Activated naive CD8-positive, alpha-beta T cell treated with anti-CD3 and anti-CD28 coated beads for 36 hours (primary cell): ENCODE measurements at places on chromosomes 13 and 19. TPM values are rescaled to one million over a fixed set of nuclear protein-coding genes. Genes with fewer than 3 reads are reported as not detected.

GIPR gene
- 1.4 TPM for total RNA-seq

NFIX gene
- 8.7 TPM for total RNA-seq

CD320 gene
- 77.7 TPM for total RNA-seq

PCSK4 gene
- 1.7 TPM for total RNA-seq

SLC25A42 gene
- 8.0 TPM for total RNA-seq

TEAD2 gene
- not detected for total RNA-seq

MIR17HG gene
- 26.4 TPM for total RNA-seq

THSD1 gene
- total RNA-seq, result 0.14 TPM

AXL gene
- 0.41 TPM for total RNA-seq

LILRA1 gene
- not detected for total RNA-seq

MISP gene
- total RNA-seq, result not detected

PCID2 gene
- 65.6 TPM for total RNA-seq

VSTM1 gene
- not detected for total RNA-seq

SIGLEC7 gene
- not detected for total RNA-seq

LRRC8E gene
- not detected for total RNA-seq

IL4I1 gene
- 2.9 TPM for total RNA-seq

PRTN3 gene
- not detected for total RNA-seq

IRF2BP1 gene
- total RNA-seq, result 19.5 TPM

EHD2 gene
- total RNA-seq, result 0.68 TPM

LHB gene
- total RNA-seq, result not detected

RASA3 gene
- 25.6 TPM for total RNA-seq

ZNF726 gene
- 17.5 TPM for total RNA-seq

PLA2G4C gene
- total RNA-seq, result 2.0 TPM

DACT3 gene
- total RNA-seq, result 3.7 TPM

FUT6 gene
- total RNA-seq, result not detected

CEACAM3 gene
- not detected for total RNA-seq

APOE gene
- total RNA-seq, result 0.62 TPM

TLE2 gene
- total RNA-seq, result 2.3 TPM

DCT gene
- total RNA-seq, result not detected

ZNF547 gene
- total RNA-seq, result 1.6 TPM

ZNF256 gene
- 13.8 TPM for total RNA-seq

KLK2 gene
- total RNA-seq, result 0.38 TPM

TTC9B gene
- total RNA-seq, result not detected

SERP2 gene
- total RNA-seq, result 3.1 TPM

IRS2 gene
- total RNA-seq, result 1.8 TPM

CD22 gene
- total RNA-seq, result 3.0 TPM

CNN1 gene
- total RNA-seq, result 0.36 TPM

PCDH17 gene
- total RNA-seq, result not detected

MAG gene
- 0.20 TPM for total RNA-seq

SUGP2 gene
- total RNA-seq, result 81.8 TPM

CLDND2 gene
- total RNA-seq, result 2.0 TPM

ASF1B gene
- total RNA-seq, result 78.5 TPM

CLIP3 gene
- total RNA-seq, result 0.25 TPM

CFAP97D2 gene
- not detected for total RNA-seq

KLK7 gene
- not detected for total RNA-seq

CCDC169 gene
- not detected for total RNA-seq

FARSA gene
- total RNA-seq, result 167 TPM

FGF9 gene
- total RNA-seq, result 0.50 TPM

CALR3 gene
- 0.16 TPM for total RNA-seq

CCDC8 gene
- 0.08 TPM for total RNA-seq

ZNF844 gene
- 4.8 TPM for total RNA-seq

ZNF835 gene
- 5.0 TPM for total RNA-seq

MOB3A gene
- total RNA-seq, result 147 TPM

CTXN1 gene
- total RNA-seq, result 0.44 TPM

IGFL3 gene
- total RNA-seq, result not detected

VRK3 gene
- 43.1 TPM for total RNA-seq

NUMBL gene
- 13.4 TPM for total RNA-seq
